Effector CD8-positive, alpha-beta T cell (primary cell): ENCODE measurements at places on chromosomes 12 and 14.

GRCh38 chr12:80937391-80938238 lies at the start of gene LIN7A:
Gene LIN7A, minus strand, starts transcription at chr12:80937934. Its CDS starts 212 bp downstream, at chr12:80937722.
- DNase-seq: no peak

GRCh38 chr12:62714774-62715721 lies 219.9 kb downstream of the PPM1H start:
- DNase-seq: no peak

DNA sequence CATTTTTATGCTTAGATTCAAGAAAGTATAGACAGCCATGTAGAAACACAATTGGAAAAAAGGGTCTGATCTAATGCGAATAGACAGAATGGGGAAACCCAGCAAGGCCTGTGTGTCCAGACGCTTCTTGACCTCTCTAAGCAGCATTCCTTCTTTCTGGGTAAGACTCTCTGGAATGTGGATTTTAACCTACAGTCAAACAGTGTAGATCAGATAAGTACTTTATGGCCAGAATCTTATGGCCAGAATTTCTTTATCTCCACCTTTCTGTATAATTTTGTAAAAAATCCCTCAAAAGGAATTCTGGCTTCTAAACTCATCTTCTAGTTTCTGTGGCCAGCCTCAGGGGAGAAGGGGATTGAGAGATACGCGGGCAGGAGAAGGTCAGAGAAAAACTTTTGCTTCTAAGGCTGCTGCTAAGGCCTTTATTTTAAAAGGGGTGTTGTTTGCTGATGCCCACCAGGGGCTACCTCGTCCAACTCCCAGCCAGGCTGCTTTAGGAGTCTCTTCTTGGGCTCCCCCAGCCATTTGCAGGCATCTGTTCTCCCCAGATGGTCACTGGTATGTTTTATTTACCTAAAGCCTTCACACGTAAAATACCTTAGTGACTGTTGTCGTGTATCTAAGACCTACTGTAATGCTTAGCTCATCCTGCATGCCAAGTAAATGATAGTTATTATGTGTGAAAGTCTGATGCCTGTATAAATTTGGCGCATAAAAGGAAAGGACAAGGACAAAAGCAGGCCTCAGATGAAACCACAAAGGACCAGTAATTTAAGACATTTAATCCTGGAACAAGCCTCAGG lies 68.4 kb downstream of the ANO6 start:
- DNase-seq: no peak

GRCh38 chr14:51547701-51548100 lies 104.0 kb upstream of the FRMD6 start:
- no peak for DNase-seq

- DNase-seq: no peak
Observed at GRCh38 chr14:72822946-72823611, 70.8 kb downstream of the DPF3 start.

- no peak for DNase-seq
Observed at GRCh38 chr12:28027947-28028724, 55.6 kb upstream of the PTHLH start.

GRCh38 chr14:26526137-26526536 lies 71.7 kb downstream of the NOVA1 start:
- DNase-seq: no peak

DNA sequence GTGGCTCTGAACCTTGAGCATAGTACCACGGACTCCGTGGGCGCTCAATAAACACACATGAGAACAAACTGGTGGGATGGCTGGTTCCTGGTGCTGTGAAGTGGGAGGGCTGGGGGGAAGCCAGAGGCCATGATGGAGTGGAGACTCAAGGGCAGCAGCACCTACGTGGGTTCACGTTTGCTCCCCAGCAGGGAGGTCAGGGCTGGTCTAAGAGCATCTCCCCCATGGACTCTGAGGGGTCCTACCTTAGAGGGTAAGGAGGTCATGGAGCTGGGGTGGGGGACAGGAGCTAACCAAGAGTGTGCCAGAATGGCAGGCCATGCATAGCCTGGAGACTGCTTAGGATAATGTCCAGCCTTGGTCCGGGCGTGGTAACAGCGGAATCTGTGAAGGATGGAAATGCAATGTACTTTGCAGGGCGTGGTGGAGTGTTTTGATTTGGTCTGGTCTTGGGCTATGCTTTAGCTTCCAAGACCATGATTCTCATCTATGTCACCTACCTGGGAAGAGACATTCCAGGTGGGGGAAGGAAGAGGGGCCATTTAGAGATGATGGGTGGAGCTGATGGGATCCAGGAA lies 103.0 kb downstream of the PRMT8 start:
- DNase-seq: no peak

GRCh38 chr12:55671746-55672145 lies 35.1 kb downstream of the OR10P1 start:
- no peak for DNase-seq

GRCh38 chr12:114868995-114869834 lies 185.2 kb upstream of the TBX3 start:
- DNase-seq: no peak

- DNase-seq: no peak
Observed at GRCh38 chr14:22627506-22628263, 16.5 kb downstream of the OR6J1 start.

- no peak for DNase-seq
Observed at GRCh38 chr14:86675059-86675458, 1145.1 kb downstream of the FLRT2 start.

DNA sequence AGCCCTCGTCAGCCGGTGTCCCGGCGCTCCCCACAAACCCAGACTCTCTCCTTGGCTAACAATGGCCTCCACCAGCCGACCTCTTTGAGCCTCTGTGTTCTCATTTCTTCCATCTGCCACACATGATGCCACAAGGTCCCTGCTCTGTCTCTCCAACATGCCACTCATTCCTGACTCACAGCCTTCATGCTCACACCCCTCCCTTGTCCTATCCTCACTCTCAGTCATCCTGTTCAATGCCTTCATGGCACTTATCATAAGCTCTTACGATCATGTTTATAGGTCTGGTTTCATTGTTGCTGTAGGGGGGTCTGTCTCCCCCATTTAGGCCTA lies 9.6 kb upstream of the SERPINA11 start:
- DNase-seq: no peak

- DNase-seq: no peak
Observed at GRCh38 chr12:11621797-11622423, 27.6 kb upstream of the ETV6 start.

GRCh38 chr14:92585981-92586937 lies 72.7 kb downstream of the RIN3 start:
- DNase-seq: no peak

DNA sequence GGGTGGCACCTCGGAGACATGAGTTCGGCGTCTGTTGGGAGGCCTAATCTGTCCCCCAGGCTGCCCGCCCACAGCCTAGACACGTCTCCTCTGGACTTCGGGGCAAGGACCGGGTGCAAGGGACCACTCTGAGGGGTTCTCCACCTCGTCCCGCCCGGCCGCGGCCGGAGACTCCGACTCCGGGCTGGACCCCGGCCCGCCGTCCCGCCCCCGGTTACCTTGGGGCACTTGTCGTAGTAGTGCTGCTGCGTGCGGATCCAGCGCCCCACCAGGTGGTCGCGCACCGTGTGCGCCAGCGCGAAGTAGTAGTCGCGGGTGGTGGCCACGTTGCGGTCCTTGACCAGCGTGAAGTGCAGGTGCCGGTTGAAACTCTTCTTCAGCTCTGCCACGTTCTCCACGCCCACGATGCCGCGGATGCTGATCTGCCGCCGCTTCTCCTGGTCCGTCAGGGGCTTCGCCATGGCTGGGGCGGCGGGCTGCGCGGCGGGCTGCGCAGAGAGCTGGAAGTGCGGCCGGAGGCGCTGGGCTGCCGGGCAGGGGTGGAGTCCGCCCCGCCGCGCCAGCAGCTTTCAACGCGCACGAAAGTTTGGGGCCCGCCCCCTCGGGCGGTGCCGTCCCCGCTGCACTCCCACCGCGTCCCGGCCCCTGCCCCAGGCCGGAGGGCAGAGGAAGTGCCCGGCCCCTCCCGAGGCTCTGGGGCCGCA lies at the start of gene PYGL:
Gene PYGL, minus strand, starts transcription at position 541 of the 704 bp plus-strand sequence. Its CDS starts 80 bp downstream, at position 461.
- no peak for DNase-seq

DNA sequence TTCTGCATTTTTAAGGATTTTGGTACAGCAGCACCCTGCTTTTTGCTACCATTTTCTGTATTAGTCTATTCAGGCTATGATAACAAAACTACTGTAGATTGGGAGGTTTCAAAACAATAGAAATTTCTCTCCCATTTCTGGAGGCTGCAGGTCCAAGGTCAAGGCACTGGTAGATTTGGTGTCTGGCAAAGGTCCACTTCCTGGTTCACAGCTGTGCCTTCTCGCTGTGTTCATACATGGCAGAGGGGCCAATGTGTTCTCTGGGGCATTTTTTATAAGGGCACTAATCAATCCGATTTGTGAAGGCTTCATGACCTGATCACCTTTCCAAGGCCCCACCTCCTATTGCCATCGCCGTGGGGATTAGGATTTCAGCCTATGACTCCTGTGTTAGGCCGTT lies 268.1 kb upstream of the RTL1 start:
- no peak for DNase-seq

DNA sequence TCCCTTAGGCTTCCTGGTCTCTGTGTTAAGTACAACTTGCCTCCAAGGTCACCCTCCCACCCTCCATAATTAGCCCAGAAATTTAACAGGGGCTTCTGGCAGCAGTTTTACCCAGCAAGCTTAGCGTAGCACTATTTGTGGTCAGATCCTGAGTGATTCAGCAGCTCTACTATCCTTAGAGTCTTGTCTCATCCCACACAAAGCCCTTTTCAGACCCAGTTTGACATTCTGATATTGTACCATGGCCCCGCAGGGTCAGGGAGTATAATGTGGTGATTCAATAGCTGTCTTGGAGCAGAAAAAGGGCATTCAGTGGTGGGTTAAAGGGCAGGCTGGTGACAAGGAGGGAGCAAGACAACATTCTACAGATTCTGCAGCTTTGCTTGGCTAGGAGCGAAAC lies 153.8 kb upstream of the DDHD1 start:
- no peak for DNase-seq

DNA sequence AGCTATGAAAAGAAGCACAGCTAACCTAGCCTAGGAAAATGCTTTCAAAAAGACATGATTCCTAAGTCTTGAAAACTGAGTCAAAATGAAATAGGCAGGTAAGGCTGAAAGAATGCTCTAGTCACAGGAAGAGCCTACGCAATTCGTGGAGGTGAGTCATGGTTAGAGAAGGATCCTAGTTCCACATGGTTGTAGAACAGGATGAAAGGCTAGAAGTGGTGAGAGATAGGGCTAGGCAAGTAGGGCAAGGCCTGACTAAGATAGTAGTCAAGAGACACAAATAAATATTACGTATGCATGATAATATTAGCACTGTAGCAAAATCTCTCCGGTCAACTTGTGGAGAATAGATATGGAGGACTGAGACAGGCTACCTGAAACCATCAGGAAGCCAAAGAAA lies 47.2 kb downstream of the PLCZ1 start:
- DNase-seq: no peak

DNA sequence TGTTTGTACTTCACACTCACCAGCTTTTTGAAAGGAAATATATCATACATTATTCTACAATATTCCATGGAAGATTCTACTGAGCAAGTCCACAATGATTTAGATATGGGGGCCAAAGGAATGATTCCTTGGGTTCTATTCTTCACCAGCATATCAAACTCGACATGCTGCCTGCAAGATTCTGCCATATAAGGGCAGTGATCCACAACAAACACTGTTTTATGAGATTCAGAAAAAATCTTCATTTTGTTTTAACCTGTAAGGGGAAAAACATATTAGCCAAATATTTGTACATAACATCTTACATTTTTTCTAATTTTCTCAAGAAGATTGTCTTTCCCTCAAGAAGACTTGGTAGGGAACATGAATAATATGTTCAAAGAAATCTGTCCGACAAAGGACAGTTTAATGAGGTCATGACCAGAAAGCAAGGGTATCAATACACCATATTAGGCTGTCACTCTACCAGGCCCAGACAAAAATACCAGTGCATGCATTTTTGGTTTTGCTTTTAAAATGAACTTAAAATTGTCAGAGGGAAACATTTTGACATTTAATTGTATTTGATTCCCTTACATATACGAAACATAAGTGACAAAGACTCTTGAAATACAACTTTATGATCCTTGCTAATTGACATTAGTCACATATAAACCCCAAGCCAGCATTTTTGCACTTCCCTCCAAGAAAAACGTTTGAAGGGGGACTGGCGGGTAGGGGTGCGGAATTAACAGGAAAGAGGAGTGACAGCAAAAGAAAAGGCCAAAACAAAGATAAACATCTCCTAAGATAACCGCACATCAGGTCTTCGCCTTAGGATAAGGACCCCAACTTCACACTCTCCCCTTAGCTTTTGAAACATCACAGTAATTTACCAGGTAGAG lies 980 bp downstream of the INTS13 start:
- no peak for DNase-seq

DNA sequence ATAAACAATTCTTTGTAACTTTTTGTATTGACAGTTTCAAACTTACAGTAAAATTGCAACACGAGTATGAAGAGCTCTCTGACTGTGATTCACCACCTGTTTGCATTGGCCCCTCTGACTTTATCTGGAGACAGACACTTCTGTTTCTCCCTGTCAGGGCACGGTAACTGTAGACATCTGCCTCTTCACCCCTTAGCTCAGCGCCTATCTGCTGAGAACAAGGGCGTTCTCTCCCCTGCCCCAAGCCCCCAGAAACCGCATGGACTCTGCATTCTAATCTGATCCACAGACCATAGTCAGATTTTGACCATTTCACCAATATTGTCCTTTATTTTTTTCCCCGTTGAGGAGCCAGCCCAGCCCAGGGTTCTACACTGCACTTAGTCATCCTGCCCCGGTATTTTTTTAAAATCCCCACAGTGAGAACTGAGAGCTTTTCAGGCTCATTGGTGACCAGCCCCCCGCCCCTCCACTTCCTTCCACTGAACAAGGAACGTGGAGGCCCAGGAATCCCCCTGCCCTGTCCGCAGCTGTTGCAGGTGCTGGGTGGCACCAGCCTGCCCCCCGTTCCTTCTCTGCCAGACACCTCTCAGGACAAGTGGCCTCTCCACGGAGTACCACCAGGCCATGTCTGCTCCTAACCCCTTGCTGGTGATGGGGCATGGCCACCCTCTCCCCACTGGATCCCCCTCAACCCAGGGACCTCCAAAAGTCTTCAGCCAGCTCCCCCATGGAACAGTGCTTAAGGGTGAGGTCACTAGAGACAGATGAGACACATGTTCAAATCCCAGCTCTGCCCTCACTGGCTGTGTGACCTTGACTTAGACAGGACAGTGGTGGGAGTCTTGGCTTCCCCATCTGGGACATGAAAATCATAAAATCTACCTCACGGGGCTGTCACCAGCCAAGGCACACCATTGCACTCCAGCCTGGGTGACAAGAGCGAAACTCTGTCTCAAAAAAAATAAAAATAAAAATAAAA lies 11.2 kb downstream of the RHOF start:
- no peak for DNase-seq

- no peak for DNase-seq
Observed at GRCh38 chr14:104826861-104827176, 25.9 kb downstream of the ZBTB42 start.

GRCh38 chr14:66850258-66850888 lies 338.9 kb upstream of the GARIN2 start:
- no peak for DNase-seq

DNA sequence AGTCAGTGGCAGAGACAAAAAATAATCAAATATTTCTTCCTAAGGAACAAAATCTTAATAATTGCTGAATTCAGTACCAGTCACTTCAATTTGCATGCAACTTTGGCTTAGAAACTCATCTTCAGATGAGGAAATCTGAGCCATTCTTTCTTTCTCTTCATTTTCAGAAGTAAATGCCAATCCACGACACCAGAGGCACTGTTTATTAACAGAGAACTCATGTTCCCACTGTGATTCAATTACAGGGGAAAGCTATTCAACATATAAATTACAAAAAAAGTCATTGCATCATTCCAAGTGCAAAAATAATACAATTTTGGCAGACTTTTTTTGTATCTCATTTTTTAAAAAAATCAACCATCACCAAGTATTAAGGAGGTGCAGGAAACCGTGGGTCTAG lies 816.1 kb upstream of the TMEM132C start:
- no peak for DNase-seq
